Activated CD4-positive, alpha-beta T cell treated with anti-CD3 and anti-CD28 coated beads, Interleukin-2, amount 10 ng/mL, durations not matched to agents 7 days and 5 days (primary cell): ENCODE measurements at places on chromosomes 5 and 9. TPM values are rescaled to one million over a fixed set of nuclear protein-coding genes. Genes with fewer than 3 reads are reported as not detected.

GRCh38 chr9:77953590-77953989, 78.0 kb downstream of the GNAQ start:
- H3K4me1 ChIP-seq: peaks cover 21% of the 10 kb centered on the region
- DNase-seq: no peak
- H3K27ac ChIP-seq: no peak overlapping the region
- no peaks in the 10 kb centered on the region for H3K36me3 ChIP-seq
- no peak overlapping the region for H3K4me3 ChIP-seq

PCDHB12 gene
- not detected for total RNA-seq

- H3K4me1 ChIP-seq: no peaks in the 10 kb centered on the region
- peak; percentile 63 for DNase-seq
Observed at GRCh38 chr9:34403554-34404380, 27.1 kb upstream of the MYORG start.

GRCh38 chr5:14234204-14234603, 91.1 kb downstream of the TRIO start:
- no peak overlapping the region for H3K4me3 ChIP-seq
- peaks cover 3% of the 10 kb centered on the region for H3K27me3 ChIP-seq
- no peak for DNase-seq
- H3K27ac ChIP-seq: no peak overlapping the region

- H3K4me3 ChIP-seq: no peak overlapping the region
- no peaks in the 10 kb centered on the region for H3K27me3 ChIP-seq
Observed at GRCh38 chr5:29079771-29080170, 2041.4 kb upstream of the CDH9 start.

DNA sequence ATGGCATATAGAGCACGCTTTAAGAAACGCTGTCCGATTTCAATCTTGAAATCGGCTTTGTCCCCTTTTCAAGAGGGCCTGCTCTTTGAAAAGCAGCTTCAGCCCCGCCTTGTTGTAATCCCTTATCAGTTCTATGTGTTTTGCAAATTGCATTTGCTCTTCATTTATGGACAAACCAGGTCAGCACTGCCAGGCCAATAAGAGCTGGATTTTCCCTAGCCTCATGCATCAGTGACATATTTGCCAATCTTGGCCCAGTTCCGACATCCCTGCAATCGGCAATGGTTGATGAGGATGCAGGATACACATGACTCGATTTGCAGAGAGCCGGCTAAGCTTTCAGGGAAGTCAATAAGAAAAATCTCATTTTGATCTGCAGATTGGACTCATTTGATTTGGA, 529.1 kb upstream of the CLINT1 start:
- H3K27ac ChIP-seq: no peak overlapping the region
- peaks cover 2% of the 10 kb centered on the region for H3K4me1 ChIP-seq
- H3K36me3 ChIP-seq: no peaks in the 10 kb centered on the region
- H3K27me3 ChIP-seq: no peaks in the 10 kb centered on the region
- H3K4me3 ChIP-seq: no peak overlapping the region
- DNase-seq: no peak

NCS1 gene
- total RNA-seq: 1.0 TPM

DMGDH gene
- total RNA-seq: not detected

HACD4 gene
- total RNA-seq: 17.1 TPM

- no peaks in the 10 kb centered on the region for H3K36me3 ChIP-seq
- no peak overlapping the region for H3K4me3 ChIP-seq
- H3K27ac ChIP-seq: no peak overlapping the region
- peaks cover 8% of the 10 kb centered on the region for H3K4me1 ChIP-seq
- no peak for DNase-seq
Observed at GRCh38 chr5:95380103-95380628, 11.0 kb upstream of the FAM81B start.

GRCh38 chr5:42840269-42840668, 28.6 kb upstream of the SELENOP start:
- no peak overlapping the region for H3K4me3 ChIP-seq
- peaks cover 5% of the 10 kb centered on the region for H3K27me3 ChIP-seq
- no peak for DNase-seq
- no peaks in the 10 kb centered on the region for H3K4me1 ChIP-seq
- H3K36me3 ChIP-seq: no peaks in the 10 kb centered on the region

GMCL2 gene
- total RNA-seq: not detected

GRCh38 chr5:120463991-120464626, at the start of gene PRR16:
Gene PRR16, plus strand, starts transcription at chr5:120464300.
- no peak for DNase-seq
- H3K36me3 ChIP-seq: no peaks in the 10 kb centered on the region
- H3K27ac ChIP-seq: no peak within 1 kb of the TSS
- peaks cover 47% of the 10 kb centered on the region for H3K27me3 ChIP-seq

- no peak overlapping the region for H3K27ac ChIP-seq
- H3K36me3 ChIP-seq: peaks cover 82% of the 10 kb centered on the region
- DNase-seq: no peak
- no peaks in the 10 kb centered on the region for H3K27me3 ChIP-seq
- peaks cover 85% of the 10 kb centered on the region for H3K4me1 ChIP-seq
Observed at GRCh38 chr5:175484322-175484721, 6.0 kb downstream of the SFXN1 start.

GRCh38 chr9:3865141-3865772, 339.5 kb upstream of the RFX3 start:
- H3K27ac ChIP-seq: no peak overlapping the region
- H3K27me3 ChIP-seq: peaks cover 2% of the 10 kb centered on the region
- H3K4me1 ChIP-seq: no peaks in the 10 kb centered on the region
- H3K36me3 ChIP-seq: no peaks in the 10 kb centered on the region
